ENCODE measurements at places on chromosomes 5 and 9.
A peak's percentile ranks its signal among the peaks of the same experiment; 100 is the strongest.

- DNase-seq, result no peak
Measured at GRCh38 chr5:10145923-10146401, 103.7 kb downstream of the ATPSCKMT start.

DNA sequence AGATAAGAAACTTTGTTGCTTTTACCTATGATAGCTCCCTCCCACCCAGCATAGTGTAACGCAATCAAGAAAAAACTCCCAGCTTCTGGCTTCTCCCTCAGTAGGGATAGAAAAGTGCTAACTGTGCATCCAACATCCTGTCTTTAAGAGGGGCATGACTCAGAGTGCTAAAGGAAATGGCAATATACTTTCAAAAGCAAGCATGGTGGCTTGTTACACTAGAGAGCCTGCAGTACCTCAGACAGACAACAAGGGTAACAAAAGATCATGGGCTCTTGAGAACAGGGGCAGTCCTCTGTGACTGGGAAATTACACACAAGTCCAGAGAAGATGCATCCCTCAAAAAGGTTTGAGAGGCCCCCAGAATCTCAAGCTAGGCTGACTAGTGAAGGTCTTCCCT lies 37.8 kb downstream of the PRELID2 start:
- DNase-seq, result no peak

DNA sequence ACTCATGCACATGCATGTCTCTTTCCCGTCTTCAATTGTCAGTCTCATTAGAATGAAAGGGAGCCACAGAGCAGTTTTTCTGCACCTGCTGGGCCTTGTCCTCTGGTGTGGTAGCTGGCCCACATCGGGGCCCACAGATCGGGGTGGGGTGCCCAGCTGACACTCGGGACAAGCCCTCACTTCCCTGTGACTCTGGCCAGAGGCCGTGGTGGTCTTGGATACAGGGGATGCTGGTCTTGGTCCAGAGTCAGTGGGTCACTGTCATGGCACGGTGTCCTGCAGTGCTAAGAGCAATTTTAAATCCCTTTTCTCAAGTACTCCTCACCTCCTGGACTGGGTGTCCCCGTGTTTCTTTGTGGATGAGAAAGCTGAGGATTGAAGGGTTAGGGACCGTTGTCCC lies 193.2 kb downstream of the CACNA1B start:
- no peak for DNase-seq

GRCh38 chr5:171721464-171721863 lies 64.2 kb upstream of the SMIM23 start:
- DNase-seq, result no peak

- no peak for DNase-seq
Measured at GRCh38 chr9:19967216-19967887, 178.5 kb upstream of the SLC24A2 start.

DNA sequence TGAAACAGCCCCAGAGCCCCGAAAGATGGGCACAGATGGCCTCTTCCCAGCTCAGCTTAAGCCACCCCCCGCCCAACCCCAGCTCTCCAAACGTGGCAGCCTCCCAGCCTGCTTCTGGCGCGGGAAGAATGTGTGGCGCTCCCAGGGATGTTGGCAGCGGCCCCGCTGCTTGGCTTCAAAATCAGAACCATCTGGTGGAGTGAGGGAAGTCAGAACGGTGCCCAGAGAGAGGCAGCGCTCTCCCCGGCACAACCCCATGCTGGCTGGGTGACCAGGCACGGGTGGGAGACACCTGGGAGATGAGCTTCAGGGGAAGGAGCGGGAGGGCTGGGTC lies 72.7 kb upstream of the ORM1 start:
- no peak for DNase-seq

- no peak for DNase-seq
Measured at GRCh38 chr9:81470864-81471263, 218.5 kb downstream of the TLE1 start.

DNA sequence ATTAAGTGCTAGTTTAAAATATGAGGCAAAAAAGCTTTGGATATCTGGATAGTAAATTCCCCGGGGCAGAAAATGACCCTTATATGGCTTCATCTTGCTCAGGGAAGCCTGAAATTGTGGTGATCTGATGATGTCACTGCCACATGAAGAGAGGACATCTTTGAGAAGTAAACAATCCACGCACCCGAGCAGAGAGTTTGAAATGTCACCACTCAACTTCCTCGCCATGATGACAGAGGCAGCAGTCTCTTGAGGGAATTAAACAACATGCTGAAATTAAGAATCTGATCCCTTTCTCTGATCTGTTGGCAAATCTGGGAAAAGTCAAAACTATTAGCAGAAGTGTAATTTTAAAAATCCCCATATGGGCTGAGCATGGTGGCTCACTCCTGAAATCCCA lies 110.0 kb downstream of the TLE1 start:
- no peak for DNase-seq

GRCh38 chr5:169746147-169746694 lies 109.1 kb downstream of the DOCK2 start:
- DNase-seq, result no peak

- DNase-seq, result no peak
Measured at GRCh38 chr5:138954257-138955012, 79.3 kb upstream of the LRRTM2 start.

DNA sequence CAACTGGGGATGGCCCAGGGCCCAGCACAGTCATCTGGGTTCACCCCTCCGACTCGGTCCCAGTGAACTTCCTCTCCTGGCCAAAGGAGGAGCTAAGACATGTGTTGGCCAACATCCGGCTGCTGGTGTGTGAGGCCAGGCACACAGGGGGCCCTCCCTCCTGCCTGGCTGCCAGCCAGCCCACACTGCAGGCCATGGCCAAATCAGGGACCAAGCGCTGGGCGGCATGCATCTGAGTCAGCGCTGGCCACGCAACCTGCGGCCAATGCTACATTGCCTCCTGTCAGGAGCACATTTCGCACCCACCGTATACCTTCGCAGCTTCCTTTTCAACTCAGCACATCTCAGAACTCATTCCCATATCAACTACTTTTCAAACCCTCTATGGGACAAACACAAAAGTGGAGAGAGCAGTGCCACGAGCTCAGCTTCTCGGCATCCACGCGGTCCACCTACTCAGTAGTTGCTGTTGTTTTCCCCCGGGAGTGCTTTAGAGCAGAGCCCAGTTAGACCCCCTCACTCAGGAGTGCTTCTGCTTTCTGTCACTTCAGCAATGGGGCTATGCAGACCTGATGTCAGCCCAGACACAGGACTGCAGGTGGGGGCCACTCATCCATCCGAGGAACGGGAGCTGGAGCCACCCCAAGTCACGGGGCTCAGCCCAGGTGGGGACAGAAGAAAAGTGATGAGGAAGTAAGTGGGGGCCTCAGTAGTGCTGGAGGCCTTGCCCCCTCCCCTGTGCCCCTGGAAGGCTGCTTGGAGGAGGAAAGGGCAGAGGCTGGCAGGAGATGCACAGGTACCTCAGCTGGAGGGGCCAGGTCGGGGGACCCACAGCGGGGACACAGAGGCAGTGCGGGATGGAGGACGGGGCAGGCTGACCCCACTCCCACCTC lies 13.9 kb downstream of the NINJ1 start:
- no peak for DNase-seq

- no peak for DNase-seq
Measured at GRCh38 chr5:173796721-173797495, 91.2 kb upstream of the CPEB4 start.

DNA sequence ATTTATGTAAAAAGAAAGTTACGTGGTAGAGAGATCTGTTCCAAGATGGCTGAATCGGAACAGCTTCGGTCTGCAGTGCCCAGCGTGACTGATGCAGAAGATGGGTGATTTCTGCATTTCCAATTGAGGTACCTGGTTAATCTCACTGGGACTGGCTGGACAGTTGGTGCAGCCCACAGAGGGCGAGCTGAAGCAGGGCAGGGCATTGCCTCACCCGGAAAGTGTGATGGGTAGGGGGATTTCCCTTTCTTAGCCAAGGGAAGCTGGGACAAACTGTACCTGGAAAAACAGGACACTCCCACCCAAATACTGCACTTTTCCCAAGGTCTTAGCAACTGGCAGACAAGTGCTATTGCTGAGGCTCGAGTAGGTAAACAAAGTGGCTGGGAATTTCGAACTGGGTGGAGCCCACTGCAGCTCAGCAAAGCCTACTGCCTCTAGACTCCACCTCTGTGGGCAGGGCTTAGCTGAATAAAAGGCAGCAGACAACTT lies 13.1 kb upstream of the HSD17B4 start:
- no peak for DNase-seq

DNA sequence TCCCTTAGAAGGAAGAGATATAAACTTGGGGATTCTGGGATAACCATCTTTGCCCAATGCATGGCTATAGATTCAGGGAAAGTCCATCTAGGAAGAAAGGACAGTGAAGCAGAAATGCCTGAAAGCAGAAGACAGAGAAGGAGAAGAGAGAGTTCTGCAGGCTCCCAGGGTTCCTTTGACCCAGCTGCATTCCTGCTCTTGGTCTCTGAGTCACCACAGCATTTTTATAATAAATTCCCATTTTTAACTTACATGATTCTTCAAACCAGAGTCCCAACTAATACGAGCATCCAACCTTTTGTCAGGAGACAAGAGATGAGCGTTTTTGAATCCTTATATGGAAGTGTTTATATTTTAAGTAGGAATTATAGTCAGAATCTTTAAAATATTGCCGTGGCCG lies 12.0 kb upstream of the AOPEP start:
- DNase-seq, result no peak

DNA sequence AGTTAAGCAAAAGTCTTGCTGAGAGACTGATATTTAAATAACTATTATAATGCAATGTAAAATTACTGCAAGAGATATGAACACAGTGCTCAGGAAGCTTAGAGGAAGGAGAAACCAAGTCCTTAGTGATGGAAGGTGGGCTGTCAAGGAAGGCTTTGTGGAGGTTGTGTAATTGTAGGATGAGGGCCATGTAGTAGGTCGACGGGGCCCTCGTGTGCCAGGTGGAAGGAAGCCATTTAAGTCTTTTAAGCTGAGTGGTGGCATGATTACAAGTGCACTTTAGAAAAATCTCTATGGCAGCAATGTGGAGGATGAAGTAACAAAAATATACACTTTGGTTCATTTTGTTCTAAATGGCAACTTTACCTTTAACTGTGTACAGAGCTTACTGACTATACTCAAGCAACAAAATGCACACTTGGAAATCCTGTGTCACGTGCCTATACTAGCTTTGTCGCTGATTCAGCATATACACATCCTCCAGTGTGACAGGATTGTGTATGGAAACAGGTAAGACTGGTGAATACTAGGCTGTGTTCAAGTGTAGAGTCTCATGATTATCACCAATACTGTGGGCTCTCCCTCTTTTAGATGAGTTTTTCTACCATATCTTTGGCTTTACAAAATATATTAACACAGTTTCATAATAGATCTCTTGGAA lies 78.6 kb downstream of the TMC1 start:
- no peak for DNase-seq

DNA sequence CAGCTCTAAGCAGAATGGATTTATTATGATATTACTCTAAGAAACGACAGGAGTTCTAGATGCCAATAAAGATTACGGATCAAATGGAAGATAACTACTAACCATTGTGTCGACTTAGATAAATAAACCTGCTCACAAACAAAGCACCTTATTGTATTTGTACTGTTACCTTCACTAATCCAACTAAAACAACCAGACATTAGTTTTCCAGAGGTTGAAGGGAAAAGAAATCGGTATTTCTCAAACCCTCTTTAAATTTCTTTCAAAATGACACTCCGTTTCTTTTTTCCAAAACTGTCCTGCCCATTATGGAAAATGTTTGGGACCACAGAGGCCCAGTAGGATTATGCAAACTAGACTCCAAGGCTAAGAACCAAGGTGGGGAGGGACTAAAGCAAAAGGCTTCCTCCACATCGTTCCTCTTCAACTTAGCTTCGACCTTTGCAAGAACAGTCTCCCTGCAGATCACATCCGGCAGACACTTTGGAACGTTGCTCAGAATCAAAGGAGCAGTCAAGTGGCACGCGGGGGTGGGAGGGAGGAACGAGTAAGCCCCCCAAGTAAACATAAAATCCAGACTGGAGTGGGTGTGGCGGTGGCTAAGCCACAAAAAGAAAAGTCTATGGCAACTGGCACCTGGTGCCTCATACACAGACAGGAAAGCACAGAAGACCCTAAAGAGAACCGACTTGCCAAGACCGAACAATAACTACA lies 2.7 kb downstream of the MLLT3 start:
- DNase-seq, result no peak

GRCh38 chr5:170474489-170475274 lies 29.1 kb upstream of the KCNIP1 start:
- no peak for DNase-seq

DNA sequence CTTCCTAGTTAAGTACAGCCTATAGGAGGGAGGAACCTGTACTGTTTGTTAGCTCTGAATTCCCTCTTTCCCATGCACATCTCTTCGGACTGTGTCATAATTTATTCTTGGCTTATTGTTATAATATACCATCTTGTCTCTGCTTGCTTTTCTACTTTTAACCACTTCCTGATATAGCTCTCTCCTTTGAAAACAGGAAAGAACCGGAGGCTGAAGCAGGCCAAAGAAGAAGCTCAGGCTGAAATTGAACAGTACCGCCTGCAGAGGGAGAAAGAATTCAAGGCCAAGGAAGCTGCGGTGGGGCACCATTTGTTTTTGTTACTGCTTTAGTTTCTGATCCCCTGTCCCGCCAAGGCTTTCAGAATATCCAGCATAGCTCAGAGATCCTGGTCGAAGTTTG lies 4.8 kb downstream of the ATP6V1G1 start:
- no peak for DNase-seq

GRCh38 chr9:13450723-13451122 lies 171.2 kb upstream of the MPDZ start:
- no peak for DNase-seq

GRCh38 chr5:9354336-9355081 lies 191.4 kb downstream of the SEMA5A start:
- DNase-seq, result no peak

DNA sequence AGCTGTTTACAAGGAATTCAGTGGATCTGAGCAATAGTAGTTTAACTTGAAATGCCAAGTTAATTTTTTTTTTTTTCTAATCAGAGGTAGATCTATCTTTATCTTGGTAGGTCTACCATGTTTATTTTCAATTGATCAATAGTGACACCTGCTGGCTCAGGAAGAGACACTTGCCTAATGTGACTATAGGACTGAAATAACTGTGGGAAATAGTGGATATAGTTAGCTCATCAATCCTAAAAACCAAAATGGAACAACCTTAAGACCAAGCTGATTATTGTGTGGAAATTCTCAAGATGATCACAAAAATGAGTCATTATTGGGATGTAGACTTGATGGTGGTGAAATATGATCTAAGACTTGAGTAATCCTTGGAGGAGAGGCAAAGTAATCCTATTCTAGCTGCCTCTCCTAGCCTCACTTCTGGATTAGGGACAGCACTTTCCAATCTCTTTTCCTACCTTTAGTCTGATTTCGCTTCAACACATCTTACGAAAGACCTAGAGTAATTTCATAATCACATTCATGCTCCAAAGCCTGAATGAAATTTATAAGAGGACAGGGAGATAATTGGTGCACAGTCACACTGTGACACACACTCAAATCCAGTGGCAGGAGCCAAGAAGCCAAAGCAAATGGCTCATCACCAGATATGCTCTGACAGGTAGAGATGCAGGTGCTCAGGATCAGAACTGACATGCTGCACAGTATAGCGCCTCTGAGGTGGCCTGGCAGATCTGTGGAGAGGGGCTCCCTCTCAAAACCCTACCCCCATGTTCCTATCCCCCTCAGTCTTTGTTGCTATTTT lies 156.3 kb downstream of the HMHB1 start:
- DNase-seq, result peak; percentile 10

- no peak for DNase-seq
Measured at GRCh38 chr5:54946306-54946819, 39.0 kb downstream of the ESM1 start.

GRCh38 chr5:144206141-144206540 lies 35.5 kb downstream of the KCTD16 start:
- no peak for DNase-seq

- DNase-seq, result peak; percentile 83
Measured at GRCh38 chr5:132293066-132293991, 865 bp upstream of the SLC22A4 start.

GRCh38 chr5:55624841-55625588 lies 87.1 kb downstream of the SLC38A9 start:
- DNase-seq, result no peak
